ENCODE measurements at places on chromosomes 1 and 21.
A peak's percentile ranks its signal among the peaks of the same experiment; 100 is the strongest.

GRCh38 chr1:185555743-185556142 is 178.4 kb upstream of the HMCN1 start:
- DNase-seq = no peak

DNA sequence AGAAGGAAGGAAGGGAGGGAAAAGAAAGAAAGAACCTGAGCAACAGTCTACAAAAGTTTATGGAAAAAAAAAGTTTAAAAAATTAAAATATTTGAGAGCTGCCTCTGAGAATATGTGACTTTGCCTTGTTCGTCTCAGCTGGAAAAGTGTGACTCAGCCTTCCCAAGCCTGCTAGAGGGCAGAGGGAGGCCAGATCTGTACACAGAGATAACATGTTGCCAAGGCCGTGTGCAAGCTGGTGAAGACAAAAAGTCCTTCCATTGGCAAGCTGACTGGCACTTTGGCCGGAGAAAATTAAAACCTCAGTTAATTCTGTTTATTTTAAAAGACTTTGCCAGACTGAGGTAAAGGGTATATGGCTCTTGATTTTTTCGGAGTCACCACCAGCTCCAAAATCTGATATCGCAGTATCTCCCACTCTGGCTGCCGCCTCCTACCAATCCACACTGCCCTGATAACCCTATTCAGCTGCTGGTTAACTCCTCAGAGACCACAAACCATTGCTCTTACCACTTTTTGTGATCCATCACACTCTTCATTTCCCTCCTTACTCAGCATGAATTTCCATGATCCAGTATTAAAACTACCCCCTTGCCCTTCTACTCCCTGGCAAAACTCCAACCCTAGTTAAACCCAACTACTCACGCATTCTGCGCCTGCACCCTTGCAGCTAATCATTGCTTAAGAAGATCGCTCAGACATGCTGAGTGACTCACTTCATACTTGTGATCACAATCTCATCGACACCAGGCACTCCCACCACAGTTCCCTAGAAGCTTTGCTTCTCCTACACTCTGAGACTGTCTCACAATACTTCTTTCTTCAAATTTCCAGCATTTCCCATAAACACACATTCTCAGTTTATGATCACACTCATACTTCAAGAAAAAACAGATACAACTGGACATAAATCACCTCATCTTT is 5.7 kb upstream of the PPP1R15B start:
- peak; percentile 48 for DNase-seq

DNA sequence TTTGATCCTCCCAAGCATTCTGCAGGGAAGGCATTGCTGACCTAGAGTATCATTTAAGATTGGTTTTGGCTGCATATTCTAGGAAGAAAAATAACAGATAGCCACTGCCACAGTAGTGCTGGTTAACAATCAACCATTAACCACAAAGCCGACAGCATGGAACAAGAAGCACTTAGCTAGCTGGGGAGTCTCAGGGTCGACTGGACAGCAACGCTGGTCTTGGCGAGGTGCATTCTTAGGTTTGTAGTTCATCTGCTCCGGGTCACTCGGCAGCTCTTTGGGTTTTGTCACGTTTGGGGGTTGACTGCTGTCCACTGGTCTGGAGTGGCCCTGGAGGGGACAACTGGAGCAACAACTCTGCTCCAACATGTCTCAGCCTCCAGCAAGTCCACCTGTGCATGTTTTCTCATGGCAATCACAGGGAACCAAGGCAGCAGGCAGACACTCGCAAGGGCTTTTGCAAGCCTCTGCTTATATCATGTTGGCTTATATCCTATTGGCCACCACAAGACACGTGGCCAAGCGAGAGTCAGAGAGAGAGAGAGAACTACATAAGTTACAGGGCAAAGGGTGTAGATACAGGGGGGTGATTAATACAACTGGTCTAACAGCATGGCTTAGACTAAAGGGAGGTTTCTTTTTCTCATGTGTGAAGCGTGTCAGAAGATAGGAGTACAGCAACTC is 99.5 kb downstream of the LACTBL1 start:
- no peak for DNase-seq

- DNase-seq = no peak
Observed at GRCh38 chr1:219119839-219120238, 53.8 kb upstream of the LYPLAL1 start.

GRCh38 chr1:98490099-98490498 is 171.4 kb upstream of the SNX7 start:
- no peak for DNase-seq
